ENCODE measurements at places on chromosomes 13 and 19.

- no peak for DNase-seq
These were observed 143.6 kb upstream of the SERP2 start for GRCh38 chr13:44230071-44230470.

DNA sequence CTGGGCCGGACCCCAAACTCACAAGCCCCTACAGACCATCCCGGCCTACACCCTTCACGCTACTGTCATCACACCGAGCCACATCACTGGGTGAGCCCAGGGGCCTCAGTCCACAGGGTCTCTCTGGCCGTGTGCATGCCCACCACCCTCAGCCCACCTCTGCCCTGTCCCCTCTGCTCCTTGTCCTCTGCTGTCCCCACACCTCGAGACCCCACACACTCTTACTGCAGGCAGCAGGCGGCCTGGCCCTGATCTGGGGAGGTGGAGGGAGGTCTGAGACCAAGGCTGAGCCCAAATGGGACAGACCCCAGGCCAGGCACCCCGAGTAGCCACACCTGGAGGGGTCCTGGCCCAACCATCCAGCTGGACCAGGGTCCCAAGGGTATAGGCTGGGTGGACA, 35.2 kb downstream of the PEPD start:
- no peak for DNase-seq

DNA sequence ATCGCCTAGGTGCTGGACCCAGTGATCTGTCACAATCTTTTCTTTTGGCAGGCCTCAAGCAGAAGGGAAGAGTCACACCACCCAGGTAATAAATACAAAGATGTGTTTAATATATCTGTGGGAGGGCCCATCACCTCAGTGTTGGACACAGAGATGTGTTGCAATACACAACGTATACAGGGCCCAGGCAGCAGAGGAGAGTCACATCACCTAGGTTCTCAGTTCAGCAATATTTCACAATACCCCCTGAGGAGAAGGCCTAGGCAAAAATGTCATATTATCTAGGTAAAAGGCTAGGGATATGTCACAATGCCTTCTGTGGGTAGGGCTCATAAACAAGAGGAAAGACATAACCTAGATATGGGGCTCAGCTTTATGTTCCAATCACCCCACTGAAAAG, 53.5 kb upstream of the ZNF728 start:
- DNase-seq: no peak

DNA sequence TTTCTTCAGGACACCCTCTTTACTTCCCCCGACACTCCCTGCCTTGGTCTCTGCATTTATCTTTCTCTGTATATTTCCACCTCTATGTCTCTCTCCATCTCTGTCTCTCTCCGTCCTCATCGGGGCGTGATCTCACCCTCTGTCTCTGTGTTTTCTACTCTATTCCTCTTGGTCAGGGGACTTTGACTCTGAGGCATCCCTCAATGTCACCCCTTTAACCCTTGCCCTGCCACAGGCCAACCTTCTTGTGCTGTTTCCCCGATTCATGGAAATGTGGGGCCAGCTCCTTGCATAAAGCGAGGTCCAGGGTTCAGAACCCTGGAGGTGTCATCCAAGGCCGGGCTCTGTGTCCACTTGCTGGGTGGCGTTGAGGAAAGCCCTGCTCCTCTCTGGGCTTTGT, 46.8 kb downstream of the COLGALT1 start:
- DNase-seq: no peak

- no peak for DNase-seq
These were observed 10.0 kb downstream of the SBNO2 start for GRCh38 chr19:1163934-1164683.

DNA sequence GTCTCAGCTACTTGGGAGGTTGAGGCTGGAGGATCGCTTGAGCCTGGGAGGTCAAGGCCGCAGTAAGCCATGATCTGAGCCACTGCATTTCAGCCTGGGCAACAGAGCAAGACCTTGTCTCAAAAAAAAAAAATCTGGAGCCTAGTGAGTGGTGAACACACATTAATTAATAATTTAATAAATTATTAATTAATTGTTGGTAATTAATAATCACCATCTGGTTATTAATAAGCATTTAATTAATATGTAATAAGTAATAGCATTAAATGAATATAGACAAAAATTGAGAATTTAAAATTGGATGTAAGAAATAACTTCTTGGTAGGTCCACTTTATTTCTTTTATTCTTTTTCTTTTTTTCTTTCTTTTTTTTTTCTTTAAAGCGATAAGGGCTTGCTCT, 31.9 kb upstream of the CEBPA start:
- DNase-seq: no peak

DNA sequence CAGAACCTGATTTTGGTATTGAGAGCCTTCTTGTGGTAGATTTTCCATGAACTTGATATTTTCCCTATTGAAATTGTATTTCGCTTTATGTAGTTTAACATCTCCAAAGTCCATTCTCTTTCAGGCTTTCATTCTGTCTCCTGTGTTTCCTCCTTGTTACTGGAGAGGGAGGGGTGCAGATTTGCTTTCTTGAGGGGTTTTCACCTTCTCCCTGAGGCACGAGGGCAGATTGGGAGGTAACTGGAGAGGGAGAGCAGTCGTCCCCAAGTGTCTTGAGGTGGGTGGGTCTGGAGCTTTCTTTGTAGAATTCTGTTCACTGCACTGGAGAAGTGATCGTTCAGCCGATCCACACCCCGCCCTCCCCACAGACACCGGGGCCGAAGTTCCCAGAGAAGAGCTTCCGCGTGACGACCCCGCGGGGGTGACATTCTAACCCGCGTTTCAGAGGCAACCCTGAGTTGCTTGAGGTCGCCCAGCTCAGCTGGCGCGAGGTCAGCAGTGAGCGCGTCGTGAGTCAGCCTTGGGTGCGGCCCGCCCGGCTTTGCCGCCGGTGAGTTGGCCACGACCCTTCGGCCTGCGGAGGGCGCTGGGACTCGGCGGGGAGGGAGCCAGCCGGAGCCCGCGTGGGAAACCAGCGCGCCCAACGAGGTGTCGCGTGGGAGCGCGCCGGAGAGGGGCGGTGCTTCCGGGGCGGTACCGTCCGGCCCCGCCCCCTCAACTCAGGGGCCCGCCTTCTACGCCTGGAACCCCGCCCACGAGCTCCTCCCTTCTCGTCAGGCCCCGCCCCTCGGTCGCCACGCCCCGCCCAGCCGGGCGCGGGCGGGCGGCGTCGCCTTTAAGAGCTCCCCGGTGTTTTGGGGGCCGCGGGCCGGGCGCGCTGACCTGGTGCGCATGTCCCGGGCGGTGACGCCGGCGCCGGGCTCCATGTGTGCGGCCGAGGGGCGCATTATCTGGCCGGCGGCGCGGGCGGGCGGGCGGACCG, at the start of gene GATAD2A:
Gene GATAD2A, plus strand, starts transcription at position 797 of the 982 bp plus-strand sequence. CDS start 59,671 bp downstream, outside the sequence.
- DNase-seq: peak; percentile 97

DNA sequence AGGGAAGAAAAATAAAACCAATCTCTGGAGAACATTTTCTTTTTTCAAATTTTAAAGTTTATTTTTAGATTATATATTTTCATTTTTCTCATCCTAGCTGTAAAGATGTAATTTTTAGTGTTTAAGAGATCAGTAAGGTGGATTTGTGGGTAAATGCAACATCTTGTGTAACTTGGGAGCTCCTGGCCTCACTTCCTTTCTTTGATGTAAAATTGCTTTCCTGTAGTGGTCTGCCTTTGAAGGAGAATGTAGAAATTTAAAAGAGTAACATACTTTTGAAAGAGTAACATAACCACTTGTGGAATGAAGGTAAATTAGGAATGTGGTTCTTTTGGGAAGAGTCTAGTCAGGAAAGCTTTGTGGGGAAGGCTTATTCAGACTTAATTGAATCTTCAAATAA, 95.7 kb upstream of the AKAP11 start:
- DNase-seq: no peak

- DNase-seq: no peak
These were observed 14.2 kb downstream of the TUBGCP3 start for GRCh38 chr13:112573710-112574109.

DNA sequence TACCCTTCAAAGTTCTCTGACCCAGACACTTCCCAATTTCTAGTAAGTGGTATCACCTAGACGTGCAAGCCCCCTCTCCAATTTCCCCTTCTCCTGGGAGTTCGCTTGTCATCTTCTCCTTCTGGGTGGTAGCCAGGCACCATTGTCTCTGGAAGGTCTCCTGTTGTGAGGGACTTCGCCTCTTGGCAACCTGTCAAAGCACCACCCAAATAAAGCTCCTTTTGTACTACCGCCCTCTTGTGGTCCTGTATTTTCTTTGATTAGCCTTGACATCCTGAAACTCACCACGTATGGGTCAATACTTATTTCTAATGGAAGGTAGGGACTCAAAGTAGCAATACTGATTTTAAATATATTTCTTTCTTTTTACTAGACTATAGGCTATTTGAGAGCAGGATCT, 8.2 kb downstream of the GPC5 start:
- DNase-seq: peak; percentile 38

DNA sequence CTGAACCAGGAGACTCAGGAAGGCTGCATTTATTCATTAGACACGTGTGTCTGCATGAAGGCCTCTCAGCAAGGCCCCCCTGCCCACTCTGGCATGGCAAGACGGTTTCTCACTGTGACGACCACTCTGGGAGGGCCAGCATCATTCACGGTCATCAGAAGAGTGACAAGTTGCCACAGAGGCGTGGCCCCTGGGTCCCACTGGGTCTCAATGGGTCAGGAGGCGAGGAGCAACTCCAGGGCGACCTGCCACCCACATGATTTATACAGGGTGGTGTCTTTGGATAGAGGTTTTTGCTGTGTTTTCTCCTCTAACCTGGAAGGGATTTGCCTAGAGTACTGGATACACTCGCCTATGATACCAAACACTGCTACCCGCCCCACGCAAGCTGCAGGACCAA, 60.7 kb downstream of the KLF2 start:
- no peak for DNase-seq

DNA sequence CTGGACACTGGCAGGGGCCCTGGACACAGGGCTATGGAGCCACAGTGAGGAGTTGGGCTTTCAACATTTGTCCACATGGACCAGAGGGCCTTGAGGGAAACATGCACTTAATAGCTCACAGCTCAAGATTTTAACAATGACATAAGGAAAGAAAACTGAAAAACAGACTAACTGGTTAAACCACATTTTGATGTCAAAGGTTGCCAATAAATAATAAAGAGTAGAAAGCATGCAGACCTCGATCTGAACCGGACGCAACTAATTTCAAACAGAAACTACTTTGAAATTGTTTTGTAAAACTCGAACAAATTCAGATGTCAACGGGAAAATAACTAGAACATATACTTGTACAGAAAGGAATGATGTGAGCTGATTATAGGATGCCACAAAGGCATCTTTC, 15.5 kb upstream of the ZNF888 start:
- DNase-seq: no peak

GRCh38 chr13:21929400-21929799, 258.5 kb downstream of the FGF9 start:
- no peak for DNase-seq

DNA sequence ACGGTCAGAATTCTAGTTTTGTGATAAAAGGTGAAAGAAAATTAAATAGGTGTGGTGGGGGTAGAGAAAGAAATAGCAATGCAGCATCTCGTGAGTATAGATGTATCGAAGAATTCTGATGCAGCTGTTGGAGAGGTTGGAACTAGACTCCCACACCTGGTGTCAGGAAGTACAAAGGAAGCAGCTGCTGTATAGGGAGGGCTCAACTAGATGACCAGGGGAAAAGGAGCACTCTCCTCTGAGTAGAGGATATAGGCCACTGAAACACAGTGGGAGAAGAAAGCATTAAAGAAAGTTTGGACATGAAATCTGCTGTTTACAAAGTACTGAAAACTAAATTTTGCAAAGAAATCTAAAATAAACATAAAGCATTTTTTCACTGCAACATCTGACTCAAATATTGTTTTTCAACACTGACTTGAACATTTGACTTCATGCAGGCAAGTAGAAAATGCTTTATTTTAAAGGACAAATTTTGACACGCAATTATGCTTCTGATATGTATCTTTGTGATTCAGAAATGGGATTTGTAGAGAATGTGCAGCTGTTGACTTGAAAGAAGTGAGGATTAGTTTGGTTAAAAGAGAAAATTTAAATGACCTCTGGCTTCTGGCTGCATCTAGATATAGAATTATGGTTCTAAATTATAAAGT, 82.2 kb downstream of the MIPEP start:
- no peak for DNase-seq

GRCh38 chr13:91312324-91312723, 35.2 kb upstream of the MIR17HG start:
- no peak for DNase-seq

GRCh38 chr13:49217962-49218492, 2.1 kb upstream of the MLNR start:
- DNase-seq: no peak

DNA sequence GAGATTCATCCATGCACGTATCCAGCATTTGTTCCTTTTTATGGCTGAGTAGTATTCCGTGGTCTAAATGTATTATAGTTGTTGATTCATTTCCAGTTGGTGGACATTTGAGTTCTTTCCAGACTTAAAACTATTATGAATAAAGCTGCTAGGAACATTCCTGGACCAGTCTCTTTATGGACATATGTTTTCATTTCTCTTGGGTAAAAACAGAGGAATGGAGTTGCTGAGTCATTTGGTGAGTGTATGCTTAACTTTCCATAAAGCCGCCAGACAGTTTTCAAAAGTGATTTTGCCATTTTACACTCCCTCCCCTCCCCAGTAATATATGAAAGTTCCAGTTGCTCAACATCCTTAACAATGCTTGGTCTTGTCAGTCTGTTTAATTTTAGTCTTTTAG, 116.4 kb downstream of the TSHZ3 start:
- DNase-seq: no peak

DNA sequence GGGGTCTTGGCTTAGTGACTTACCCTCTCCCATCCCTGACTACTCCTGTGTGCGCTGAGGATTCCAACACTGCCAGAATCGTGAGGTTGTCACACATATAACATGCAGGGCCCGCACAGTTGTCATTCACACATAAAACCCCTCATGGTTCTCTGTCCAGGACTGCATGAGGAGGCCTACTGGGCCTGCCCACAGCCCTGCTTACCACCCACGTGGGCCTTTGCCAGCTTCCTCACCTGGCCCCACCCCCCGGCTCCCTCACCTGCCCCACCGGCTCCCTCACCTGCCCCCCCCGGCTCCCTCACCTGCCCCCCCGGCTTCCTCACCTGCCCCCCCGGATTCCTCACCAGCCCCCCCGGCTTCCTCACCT, 197.2 kb downstream of the TEX29 start:
- no peak for DNase-seq

DNA sequence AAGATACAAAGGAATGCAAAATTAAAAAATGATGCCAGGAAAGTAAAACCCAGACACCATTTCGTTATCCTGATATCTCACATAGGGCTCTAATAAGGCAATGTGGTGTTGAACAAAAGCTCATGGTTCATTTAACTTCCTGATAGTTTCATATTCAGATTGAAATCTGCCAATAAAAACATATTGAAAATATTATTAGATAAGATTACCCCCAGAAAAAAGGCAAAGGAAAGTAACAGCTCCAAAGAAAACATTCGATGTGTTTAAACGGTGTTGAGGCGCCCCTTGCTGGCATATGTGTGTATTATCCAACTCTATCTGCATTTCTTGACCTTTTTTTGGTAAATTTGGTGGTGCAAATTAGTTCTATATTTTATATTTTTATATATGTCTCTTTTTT, 75.9 kb downstream of the ESD start:
- peak; percentile 45 for DNase-seq

- DNase-seq: no peak
These were observed 54.6 kb downstream of the LACC1 start for GRCh38 chr13:43934273-43934672.

All from hematopoietic multipotent progenitor cell treated with erythropoietin and hydrocortisone succinate and interleukin-3 and kit ligand, for 17 days (in vitro differentiated cells).